ENCODE measurements at places on chromosomes 12 and 14. TPM values are rescaled to one million over a fixed set of nuclear protein-coding genes. Genes with fewer than 3 reads are reported as not detected.

The BTG1 gene
- total RNA-seq: 79.8 TPM

The DGLUCY gene
- total RNA-seq: 65.1 TPM

The TBX3 gene
- total RNA-seq: 0.41 TPM

- no peak overlapping the region for H3K4me3 ChIP-seq
- H3K36me3 ChIP-seq: peaks cover 40% of the 10 kb centered on the region
- H3K4me1 ChIP-seq: peaks cover 12% of the 10 kb centered on the region
- H3K27ac ChIP-seq: no peak overlapping the region
- H3K27me3 ChIP-seq: peaks cover 2% of the 10 kb centered on the region
- no peak for DNase-seq
Measured at GRCh38 chr12:58894040-58894439, 26.3 kb downstream of the LRIG3 start.

- DNase-seq: no peak
- H3K36me3 ChIP-seq: peaks cover 4% of the 10 kb centered on the region
- H3K27ac ChIP-seq: no peak overlapping the region
- no peaks in the 10 kb centered on the region for H3K27me3 ChIP-seq
Measured at GRCh38 chr12:6053541-6053940, 70.9 kb downstream of the VWF start.
